ENCODE measurements at places on chromosomes 7 and 10.

DNA sequence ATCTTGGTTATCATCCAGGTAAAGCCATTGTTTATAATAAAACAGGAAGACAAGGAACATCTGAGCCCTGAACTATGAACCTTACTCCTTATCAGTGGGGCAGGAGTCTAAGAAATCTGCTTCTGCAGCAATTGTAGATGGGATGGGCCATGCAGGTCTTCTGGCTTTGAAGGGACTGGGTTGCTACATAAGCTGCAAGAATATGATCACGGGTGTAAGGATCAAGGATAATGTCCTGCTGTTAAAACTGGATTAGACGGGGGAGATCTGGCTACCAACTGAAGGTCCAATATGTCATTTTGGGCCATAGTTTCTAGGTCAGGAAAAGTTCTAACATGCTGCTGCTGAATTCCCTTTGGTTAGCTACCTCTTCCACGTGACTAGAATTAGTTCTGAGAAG is 1363.4 kb upstream of the CELF2 start:
- no peak for DNase-seq

GRCh38 chr10:103793920-103794883 is 61.2 kb downstream of the SH3PXD2A start:
- no peak for DNase-seq

DNA sequence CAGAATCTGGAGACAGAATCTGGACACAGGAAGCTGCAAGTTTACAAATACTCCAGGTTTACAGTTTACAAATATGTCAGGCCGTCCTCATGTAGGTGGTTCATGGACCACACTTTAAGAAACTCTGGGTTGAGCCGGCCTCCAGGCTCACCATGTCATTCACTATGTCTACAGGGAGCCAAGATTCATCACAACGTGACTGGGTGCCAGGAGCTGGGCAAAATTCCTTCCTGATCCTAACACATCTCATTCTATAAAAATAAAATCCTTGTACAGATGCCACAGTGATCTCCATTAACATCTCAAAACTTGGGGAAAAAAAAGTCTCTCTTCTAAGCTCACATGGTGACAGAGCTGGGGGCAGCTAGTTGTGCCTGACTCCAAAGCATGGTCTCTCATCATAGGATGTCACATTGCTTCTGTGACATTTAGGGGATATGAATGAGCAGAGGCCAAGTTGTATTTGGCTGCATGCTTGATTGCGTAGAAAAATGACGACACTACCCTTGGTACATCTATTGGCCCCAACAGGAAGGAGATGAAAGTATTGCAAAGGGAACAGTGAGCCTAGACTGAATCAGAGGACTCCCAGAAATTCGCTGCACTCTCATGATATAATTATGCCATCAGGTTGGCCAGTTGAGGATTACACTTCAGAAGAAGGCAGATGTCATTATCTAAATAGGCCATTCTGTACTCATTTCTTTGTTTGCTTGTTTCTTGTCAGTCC is 35.9 kb downstream of the MTURN start:
- DNase-seq, result no peak

- DNase-seq, result no peak
Observed at GRCh38 chr10:33421789-33422462, 87.5 kb upstream of the NRP1 start.

DNA sequence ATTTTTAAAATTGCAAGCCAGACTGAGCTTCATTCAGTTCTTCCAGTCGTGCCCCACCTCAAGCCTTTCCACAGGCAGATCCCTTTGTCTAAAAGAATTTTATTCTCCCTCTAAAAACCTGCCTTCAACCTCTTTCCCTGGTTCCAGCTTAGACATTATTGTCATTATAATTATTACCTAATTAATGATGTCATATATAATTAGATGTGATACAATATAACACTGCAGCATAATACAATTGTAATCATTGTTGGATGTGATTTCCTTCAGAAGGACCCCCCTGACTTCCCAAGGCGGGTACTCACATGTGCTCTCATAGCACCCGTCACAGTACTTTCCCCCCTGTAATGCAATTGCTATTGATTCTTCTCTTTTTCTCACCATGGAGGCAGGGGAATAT is 88.6 kb downstream of the GPAM start:
- no peak for DNase-seq

- DNase-seq, result no peak
Observed at GRCh38 chr10:129459762-129460539, 7.1 kb upstream of the MGMT start.

DNA sequence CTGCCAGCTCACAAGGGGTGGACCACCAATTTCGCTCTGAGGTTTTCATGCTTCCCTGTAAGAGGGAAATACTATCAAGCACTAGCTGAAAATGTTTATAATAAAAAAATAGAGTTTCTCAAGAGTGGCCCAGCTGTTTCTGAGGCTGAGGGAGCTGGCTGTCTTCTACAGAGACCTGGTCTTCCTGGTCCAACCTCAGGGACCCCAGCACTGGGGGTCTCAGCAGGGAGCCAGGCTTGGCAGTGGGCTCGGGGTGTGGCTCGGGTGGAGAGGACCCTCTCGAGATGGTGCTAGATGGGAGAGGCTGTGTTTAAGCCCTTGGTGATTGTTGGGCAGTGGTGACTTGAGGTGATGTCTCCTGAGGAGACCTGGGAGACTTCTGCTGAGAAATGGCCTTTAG is 87.3 kb upstream of the SHH start:
- DNase-seq, result no peak

DNA sequence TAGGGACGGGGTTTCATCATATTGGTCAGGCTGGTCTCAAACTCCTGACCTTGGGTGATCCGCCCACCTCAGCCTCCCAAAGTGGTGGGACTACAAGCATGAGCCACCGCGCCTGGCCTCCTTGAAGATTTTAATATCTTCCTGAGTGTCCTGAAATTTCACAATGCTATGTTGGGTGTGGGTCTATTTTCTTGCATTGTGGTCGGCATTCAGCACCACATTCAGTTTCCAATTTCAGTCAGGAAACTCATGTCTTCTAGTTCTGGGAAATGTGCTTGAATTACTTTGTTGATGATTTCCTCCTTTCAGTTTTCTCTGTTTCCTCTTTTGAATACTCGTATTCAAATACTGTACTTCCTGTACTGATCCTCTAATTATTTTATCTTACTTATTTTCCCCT is 49.3 kb upstream of the IL6 start:
- no peak for DNase-seq

GRCh38 chr10:59068581-59069191 is 107.8 kb upstream of the PHYHIPL start:
- DNase-seq, result no peak

DNA sequence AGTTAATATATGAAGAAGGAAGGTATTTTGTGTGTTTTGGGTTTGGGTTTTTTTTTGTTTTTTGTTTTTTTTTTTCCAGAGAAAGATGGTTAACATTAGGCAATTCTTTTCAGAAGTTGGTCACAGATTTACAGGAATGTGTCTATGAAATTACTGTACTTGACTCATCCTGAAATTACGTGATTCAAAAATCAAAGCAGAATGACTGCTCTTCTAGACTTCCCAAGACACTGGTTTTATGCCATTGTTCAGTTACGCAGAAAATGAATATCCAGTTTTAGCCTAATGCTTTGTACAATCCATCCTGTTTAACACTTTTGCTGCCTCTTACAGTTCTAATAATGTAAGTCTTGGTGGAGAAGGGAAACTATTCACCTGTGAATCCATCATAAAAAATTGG is 39.7 kb upstream of the CELF2 start:
- DNase-seq, result no peak

DNA sequence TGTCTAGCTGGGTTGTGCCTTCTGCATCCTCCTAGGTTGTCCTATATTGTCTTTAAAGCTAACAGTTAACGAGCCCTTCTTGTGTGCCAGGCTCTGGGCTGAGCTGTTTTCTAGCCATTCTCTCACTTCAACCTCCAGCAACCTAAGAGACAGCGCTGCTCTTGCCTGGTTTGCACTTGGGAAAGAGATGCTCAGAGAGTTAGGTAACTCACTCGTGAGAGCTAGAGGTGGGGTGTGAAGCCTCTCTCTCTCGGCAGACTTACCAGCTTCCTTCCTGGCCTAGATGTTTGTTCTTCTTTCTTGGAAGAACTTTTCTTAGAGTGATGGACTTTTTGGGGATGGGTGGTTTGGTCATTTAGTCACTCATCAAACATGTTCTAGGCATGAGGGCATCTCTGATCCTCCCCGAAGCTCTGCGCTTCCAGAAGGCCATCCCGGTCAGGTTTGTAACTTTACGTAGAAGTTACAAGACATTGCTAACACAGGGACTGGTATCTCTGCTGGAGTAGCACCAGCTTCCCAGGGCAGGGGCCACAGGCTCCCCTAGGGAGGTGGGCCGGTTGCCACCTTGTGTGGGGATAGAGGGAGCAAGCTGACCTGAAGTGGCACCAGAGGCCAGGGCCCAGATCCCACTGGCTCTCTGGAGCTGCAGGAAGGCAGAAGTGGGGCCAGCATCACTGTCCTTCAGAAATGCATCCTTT is 14.3 kb downstream of the TSPAN15 start:
- DNase-seq, result no peak

DNA sequence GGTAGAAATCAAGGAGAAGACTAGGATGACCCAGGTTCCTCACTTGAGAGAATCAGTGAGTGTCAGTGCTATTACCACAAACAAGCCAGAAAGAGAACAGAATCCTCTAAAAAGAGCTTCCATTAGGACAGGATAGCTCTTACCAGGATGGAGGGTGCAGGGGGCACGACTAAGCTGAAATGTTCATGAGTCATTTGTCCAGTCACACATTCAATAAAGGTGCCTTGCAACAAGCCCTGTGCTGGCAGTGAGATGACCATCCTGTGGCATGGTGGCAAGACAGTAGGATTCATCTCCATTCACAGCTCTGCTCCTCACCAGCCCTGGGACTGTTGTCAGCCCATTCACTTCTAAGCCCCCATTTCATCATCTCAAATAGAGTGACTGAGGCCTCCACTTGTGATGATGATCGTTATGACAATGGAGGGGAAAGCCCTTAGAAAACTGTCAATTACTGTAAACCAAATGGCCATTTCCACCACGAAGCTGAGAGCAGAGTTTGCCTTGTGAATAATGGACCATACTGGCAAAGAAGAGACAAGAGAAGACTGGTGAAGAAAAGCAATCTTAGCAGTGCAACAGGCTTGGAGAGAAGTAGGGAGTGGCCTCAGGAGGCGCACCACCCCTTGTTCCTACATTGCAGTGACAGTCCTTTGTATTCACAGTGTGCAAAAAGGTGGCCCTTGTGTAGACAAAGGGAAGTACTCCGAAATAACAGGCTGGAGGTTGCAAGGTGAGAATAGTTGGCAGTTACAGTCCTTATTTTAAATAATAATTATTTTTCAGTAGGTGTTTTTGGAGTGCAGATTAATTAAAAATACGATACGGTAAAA is 9.0 kb upstream of the WIPF3 start:
- DNase-seq, result no peak

DNA sequence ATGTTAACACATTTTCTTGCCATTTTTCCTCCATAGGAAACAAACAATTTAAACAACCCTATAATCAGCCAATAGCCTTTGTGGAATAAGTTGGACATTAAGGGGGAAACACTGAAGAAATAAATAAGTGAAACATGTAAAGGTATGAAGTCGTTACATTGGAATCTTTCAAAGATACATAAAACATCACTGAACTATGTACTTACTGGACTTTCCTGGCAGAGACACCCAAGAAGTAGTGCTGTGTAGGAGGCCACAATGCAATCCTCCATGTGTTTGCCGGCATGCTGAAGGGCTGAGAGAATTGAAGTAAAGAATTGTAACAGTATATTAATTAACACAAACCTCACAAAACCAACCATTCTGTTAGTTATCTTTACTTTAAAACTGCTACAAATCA is 76.5 kb upstream of the GRID1 start:
- DNase-seq, result no peak
